ENCODE measurements at places on chromosomes 3 and 15. TPM values are rescaled to one million over a fixed set of nuclear protein-coding genes. Genes with fewer than 3 reads are reported as not detected.
A peak's percentile ranks its signal among the peaks of the same experiment; 100 is the strongest.

DNA sequence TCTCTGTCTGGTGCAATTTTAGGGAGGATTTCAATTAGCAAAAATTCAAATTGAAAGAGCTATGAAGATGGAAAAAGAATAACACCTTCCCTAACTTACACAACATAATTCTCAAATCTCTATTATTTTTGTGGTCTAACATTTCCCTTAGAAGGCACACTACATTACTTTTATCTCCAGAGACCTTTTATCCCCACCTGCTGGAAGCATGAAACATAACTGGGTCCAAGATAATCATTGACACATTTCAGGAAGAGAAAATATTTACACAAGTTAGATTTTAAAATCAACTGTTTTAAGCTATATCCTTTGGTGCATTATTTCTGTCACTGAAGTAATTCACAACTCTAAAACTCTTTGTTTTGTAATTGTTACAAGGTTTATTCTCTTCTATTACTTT lies 779.5 kb downstream of the ROBO1 start:
- H3K27ac ChIP-seq, result no peak overlapping the region
- no peaks in the 10 kb centered on the region for H3K36me3 ChIP-seq
- H3K4me3 ChIP-seq, result no peak overlapping the region
- peaks cover 8% of the 10 kb centered on the region for H3K4me1 ChIP-seq
- peak; percentile 34 for DNase-seq

GRCh38 chr3:58474348-58474911 lies 17.5 kb upstream of the KCTD6 start:
- H3K4me3 ChIP-seq, result no peak overlapping the region
- no peaks in the 10 kb centered on the region for H3K36me3 ChIP-seq
- DNase-seq, result no peak

DNA sequence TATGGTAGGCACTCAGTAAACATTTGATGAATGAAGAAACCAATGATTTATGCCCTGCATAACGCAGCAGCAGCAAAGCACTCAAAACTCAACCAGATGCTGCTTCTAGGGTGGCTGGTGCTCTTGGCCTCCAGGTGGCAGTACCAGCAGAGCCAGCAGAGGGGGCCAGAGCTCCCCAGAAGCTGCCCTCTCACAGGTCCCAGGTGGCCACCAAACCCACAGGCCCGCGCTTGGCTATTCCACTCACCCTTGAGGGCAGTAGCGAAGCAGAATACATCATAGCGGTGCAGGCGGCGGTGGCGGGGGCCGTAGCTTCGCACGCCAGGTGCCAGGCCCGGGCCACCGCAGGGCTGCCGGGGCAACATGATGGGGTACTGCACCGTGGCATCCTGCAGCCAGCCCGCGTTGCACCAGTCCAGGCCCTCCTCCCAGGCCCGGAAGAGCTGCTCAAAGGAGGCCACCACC lies 16.6 kb downstream of the HAPLN3 start:
- peaks cover 13% of the 10 kb centered on the region for H3K27me3 ChIP-seq
- peak; percentile 70 for DNase-seq
- H3K4me1 ChIP-seq, result no peaks in the 10 kb centered on the region
- H3K36me3 ChIP-seq, result no peaks in the 10 kb centered on the region
- H3K4me3 ChIP-seq, result no peak overlapping the region

DNA sequence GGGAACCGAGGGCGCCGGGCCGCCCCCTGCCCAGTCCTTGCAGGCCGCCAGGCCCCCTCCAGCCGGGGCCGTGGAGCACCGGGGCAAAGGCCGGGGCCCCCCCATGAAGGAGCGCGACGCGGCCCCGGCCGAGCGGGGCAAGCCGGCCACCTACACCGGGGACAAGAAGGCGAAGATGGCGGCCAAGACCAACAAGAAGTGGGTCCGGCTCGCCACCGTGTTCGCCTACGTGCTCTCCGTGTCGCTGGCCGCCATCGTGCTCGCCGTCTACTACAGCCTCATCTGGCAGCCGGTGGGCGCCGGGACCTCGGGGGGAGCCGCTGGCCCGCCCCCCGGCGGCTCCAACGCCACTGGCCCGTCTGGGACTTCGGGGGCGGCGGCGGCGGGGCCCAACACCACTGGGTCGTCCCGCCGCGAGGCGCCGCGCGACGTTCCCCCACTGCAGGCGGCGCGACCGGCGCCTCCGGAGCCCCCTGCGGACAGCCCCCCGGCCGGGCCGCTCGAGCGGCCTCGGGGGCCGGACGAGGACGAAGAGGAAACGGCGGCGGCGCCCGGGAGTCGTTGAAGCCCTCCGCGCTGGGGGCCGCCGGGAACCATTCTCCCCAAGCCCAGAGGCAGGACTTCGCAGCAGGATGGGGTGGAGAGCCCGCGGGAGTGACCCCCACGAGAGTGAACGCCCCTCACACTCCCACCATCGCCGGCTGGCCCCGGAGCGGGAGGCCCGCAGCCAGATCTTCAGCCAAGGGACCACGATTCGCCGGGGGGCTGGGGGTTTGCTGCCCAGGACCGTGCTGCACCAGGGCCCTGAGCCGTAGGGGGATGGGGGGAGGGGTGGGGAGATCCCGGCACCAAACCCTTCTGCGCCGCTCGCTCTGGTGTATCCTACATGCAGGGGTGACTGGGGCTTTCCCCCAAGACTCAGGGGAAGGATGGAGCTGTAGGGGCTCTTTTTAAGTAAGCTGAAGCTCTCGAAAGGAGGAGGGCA lies 753 bp downstream of the INAFM2 start:
- peak overlapping the region; percentile 92 for H3K27ac ChIP-seq
- no peak for DNase-seq
- H3K4me3 ChIP-seq, result peak overlapping the region; percentile 88
- no peaks in the 10 kb centered on the region for H3K36me3 ChIP-seq
- no peaks in the 10 kb centered on the region for H3K27me3 ChIP-seq
- peaks cover 24% of the 10 kb centered on the region for H3K4me1 ChIP-seq

GRCh38 chr3:111819927-111820326 lies 39.1 kb upstream of the PHLDB2 start:
- no peak for DNase-seq
- H3K27ac ChIP-seq, result no peak overlapping the region
- H3K27me3 ChIP-seq, result no peaks in the 10 kb centered on the region
- H3K4me1 ChIP-seq, result no peaks in the 10 kb centered on the region
- no peaks in the 10 kb centered on the region for H3K36me3 ChIP-seq

GRCh38 chr3:33287672-33288282 lies 10.5 kb downstream of the FBXL2 start:
- no peaks in the 10 kb centered on the region for H3K36me3 ChIP-seq
- no peak overlapping the region for H3K4me3 ChIP-seq
- H3K4me1 ChIP-seq, result no peaks in the 10 kb centered on the region
- H3K27ac ChIP-seq, result no peak overlapping the region
- no peak for DNase-seq

DNA sequence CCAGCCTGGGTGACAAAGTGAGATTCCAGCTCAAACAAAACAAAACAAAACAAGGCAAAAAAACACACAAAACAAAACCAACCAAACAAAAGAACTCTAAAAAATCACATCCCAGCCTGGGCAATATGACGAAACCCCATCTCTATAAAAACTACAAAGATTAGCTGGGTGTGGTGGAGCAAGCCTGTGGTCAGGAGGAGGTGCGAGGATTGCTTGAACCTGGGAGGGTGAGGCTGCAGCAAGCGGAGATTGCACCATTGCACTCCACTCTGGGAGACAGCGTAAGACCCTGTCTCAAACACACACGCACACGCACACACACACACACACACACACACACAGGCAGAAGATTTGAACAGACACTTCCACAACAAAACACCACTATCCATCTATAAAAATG lies 99.6 kb downstream of the SHQ1 start:
- H3K36me3 ChIP-seq, result peaks cover 4% of the 10 kb centered on the region
- H3K4me3 ChIP-seq, result no peak overlapping the region
- no peak overlapping the region for H3K27ac ChIP-seq
- no peaks in the 10 kb centered on the region for H3K27me3 ChIP-seq
- no peak for DNase-seq

DNA sequence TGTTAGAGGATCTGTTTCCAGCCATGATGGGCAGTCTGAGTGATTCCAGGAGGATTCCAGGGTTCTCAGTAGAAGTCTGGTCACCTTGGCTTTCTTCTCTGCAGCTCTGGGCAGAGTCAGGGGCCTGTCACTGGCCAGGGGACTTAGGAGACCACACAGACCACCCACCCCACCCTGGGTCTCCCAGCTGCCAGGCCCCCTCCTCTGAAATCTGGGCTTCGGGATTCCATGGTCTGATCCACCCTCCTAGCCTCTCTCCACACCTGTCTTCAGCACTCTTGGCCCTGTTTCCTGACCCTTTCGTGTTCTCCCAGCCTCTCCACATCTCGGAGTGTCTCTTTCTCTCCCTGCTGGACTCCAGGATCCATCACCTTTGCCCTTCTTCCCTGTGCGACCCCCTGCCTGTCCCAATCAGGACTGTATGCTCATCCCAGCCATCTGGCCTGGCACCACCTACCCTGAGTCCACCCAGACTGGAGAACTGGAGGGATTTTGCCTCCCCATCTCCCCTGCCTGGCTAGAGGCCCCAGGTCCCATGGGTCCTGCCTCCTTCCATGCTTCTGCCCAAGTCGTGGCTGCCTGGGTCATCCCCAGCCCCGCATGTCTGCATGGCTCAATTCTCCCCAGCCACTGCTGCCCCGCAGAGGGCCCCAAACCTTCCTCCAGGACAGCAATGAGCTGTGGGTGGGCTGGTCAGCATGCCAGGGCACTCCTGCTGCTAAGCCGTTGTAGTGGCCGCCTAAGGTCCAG lies 34.3 kb downstream of the GOLGA6L10 start:
- no peak for DNase-seq
- no peaks in the 10 kb centered on the region for H3K4me1 ChIP-seq
- H3K4me3 ChIP-seq, result no peak overlapping the region
- H3K27me3 ChIP-seq, result no peaks in the 10 kb centered on the region
- H3K36me3 ChIP-seq, result no peaks in the 10 kb centered on the region
- no peak overlapping the region for H3K27ac ChIP-seq

- H3K4me1 ChIP-seq, result peaks cover 18% of the 10 kb centered on the region
- H3K27me3 ChIP-seq, result no peaks in the 10 kb centered on the region
- H3K4me3 ChIP-seq, result no peak overlapping the region
- H3K36me3 ChIP-seq, result no peaks in the 10 kb centered on the region
- no peak overlapping the region for H3K27ac ChIP-seq
Observed at GRCh38 chr3:194472290-194472920, 14.4 kb downstream of the ATP13A3 start.

GRCh38 chr3:181488536-181488935 lies 223.2 kb upstream of the SOX2 start:
- DNase-seq, result no peak
- no peaks in the 10 kb centered on the region for H3K36me3 ChIP-seq
- no peaks in the 10 kb centered on the region for H3K27me3 ChIP-seq
- no peaks in the 10 kb centered on the region for H3K4me1 ChIP-seq
- H3K27ac ChIP-seq, result no peak overlapping the region

GRCh38 chr3:13617097-13617738 lies 68.3 kb downstream of the FBLN2 start:
- no peaks in the 10 kb centered on the region for H3K36me3 ChIP-seq
- H3K4me1 ChIP-seq, result no peaks in the 10 kb centered on the region
- H3K27ac ChIP-seq, result no peak overlapping the region
- no peak for DNase-seq
- H3K27me3 ChIP-seq, result no peaks in the 10 kb centered on the region

DNA sequence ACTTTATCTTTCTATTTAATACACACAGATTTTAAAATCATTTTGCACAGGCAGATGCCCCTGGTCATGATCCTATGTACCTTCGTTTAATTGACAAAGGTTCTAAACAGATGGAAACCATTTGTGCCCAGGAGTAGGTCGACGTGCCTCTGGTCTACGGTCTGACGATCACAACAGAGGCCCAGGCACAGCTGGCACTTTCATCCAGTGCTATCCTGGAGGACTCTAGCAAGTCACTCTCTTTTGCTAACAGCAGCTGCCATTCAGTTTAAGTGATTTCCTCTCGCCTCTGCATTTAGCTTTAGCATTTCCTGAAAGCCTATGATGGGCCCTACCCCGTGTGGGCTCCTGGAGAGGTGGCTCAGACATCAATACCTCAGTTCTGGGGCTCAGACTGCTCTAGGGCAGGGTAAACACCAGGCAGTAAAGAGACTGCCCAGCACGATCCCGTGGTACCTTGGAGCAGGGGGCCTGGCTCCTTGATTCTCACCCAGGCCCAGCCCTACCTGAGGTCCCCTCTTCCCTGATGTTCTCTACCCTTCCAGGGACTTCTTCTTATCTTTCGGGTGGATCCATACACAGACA lies 83.2 kb upstream of the SNRPA1 start:
- H3K4me1 ChIP-seq, result peaks cover 3% of the 10 kb centered on the region
- no peaks in the 10 kb centered on the region for H3K27me3 ChIP-seq
- no peak overlapping the region for H3K4me3 ChIP-seq
- H3K27ac ChIP-seq, result no peak overlapping the region
- no peak for DNase-seq

DNA sequence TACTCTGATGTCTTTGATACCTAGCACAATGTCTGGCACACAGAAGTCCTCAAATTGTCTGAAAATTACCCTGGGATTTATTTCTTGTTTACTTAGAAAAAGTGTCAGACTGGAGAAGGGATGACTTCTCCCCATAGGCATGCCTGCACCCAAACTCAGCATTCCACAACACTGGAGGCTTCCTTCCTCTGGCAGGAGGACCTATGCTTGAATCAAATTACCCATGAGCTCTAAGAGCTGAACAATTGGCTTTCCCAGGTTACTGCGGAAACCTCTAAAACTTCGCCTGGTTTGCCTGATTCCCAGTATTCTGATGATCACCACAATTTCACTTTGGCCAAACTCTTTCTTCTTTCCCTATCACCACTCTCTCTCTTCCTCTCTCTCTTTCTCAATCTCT lies 217.4 kb downstream of the DIPK2A start:
- no peak for DNase-seq
- H3K4me3 ChIP-seq, result no peak overlapping the region
- H3K27ac ChIP-seq, result no peak overlapping the region
- no peaks in the 10 kb centered on the region for H3K4me1 ChIP-seq
- H3K36me3 ChIP-seq, result no peaks in the 10 kb centered on the region
- H3K27me3 ChIP-seq, result no peaks in the 10 kb centered on the region

- no peak for DNase-seq
- H3K27ac ChIP-seq, result no peak overlapping the region
- H3K27me3 ChIP-seq, result no peaks in the 10 kb centered on the region
- H3K36me3 ChIP-seq, result no peaks in the 10 kb centered on the region
Observed at GRCh38 chr3:59065240-59065639, 15.4 kb upstream of the CFAP20DC start.

OIP5 gene
- not detected for total RNA-seq

RSRC1 gene
- 12.1 TPM for total RNA-seq

TBC1D5 gene
- 58.1 TPM for total RNA-seq

BTLA gene
- 2.4 TPM for total RNA-seq

CCDC13 gene
- not detected for total RNA-seq

RTP1 gene
- total RNA-seq, result not detected

MYZAP gene
- 45.5 TPM for total RNA-seq

NR1I2 gene
- total RNA-seq, result not detected

CRABP1 gene
- total RNA-seq, result not detected

HHATL gene
- not detected for total RNA-seq

ADAMTS17 gene
- 6.4 TPM for total RNA-seq

Measured in stomach (tissue), 19 donors.